ENCODE measurements at places on chromosomes 5 and 9. TPM values are rescaled to one million over a fixed set of nuclear protein-coding genes. Genes with fewer than 3 reads are reported as not detected.

Gene STC2
- polyA plus RNA-seq, result 168 TPM

Gene SPAAR
- 0.23 TPM for polyA plus RNA-seq

Gene FLT4
- polyA plus RNA-seq, result 0.09 TPM

Gene BAAT
- polyA plus RNA-seq, result not detected

GRCh38 chr9:136541709-136542108 is 4.1 kb downstream of the NOTCH1 start:
- DNase-seq, result no peak

- no peak for DNase-seq
Observed at GRCh38 chr9:136494012-136494411, 11.2 kb upstream of the SEC16A start.

DNA sequence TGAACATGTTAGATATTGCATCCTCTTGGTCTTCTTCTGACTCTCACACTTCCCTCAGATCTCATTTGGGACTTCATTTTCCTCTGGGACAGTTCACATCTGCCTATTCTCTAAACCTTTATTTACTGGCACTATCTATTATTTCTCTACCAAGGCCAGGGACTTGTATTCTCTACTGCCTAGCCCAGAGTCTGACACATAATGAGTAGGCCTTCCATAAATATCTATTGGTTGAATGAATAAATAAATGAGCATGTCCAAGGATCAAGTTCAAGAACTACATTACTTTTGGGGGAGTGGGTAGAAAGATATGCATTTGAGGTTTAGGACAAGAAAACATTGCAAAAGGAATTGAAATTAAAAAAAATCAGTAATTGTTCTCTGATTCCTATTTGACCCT is 250.3 kb downstream of the TRIM32 start:
- no peak for DNase-seq

DNA sequence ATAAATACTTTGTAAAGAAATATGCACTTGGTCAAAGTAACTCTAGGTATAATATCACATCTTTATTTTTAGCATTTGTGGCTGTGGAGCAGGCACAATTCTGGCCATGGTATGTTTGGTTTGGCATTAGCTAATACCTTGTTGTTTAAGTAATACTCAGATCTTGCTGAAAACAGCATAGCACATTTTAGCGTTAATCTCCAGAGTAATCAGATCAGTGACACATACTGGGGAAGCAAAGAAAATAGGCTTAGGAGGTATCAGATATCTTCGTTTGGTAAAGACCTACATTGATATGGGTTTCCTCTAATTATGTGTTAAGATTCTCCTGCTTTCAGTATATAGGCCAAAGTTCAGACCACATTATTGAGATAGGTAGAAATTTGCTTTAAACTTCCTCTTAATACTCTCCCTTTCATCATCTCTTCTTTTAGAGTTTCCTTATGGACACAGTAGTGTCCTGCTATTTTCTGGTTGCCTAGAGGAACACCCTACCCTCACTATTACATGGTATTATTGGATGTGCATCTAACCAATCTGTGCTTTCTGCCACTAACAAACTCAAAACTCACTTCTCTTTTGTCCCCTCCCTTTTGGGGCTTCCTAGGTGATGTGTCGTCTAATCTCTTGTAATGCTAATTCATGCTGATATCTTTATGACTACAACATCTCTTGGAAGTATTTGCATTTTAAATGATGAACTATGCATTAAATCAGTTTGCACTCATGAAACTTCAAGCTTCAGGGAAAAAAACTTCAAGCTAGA is 437.3 kb upstream of the ADAMTSL1 start:
- no peak for DNase-seq

- DNase-seq, result no peak
Observed at GRCh38 chr5:114325541-114325940, 36.3 kb upstream of the KCNN2 start.

- DNase-seq, result no peak
Observed at GRCh38 chr5:167898361-167899042, 392.9 kb upstream of the WWC1 start.

DNA sequence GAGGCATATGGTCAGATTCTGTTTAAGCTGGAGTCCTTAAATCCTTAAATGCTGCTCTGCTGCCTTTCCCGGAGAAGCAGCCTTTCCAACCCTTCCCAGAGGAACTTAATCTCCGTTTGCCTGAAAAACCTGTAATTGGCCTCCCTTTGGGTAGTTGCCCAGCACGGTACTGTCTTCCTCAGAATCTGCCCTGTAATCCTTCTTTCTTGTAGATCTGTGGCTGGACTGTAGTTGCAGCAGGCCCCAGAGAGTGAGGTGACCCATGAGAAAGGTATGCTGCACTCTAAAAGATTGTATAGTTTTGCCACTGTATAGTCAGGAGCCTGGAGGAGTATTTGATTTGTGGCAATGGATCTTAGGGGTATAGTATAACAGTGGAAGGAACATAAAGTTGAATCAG is 11.7 kb downstream of the SPIN1 start:
- no peak for DNase-seq

DNA sequence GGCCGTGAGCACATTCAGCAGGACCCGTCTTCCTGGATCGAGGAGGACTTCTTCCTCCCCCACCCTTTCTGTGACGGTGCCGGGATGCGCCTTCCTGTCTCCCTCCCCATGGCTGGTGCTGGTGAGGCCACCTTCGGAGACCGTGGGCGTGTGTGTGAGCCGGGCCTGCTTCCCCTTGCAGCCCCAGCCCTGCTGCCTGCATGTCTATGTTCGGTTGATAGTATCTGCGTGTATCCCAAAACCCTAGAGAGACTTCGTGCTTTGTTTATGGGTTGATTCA is 12.8 kb downstream of the CEP72 start:
- no peak for DNase-seq

- DNase-seq, result peak; percentile 91
Observed at GRCh38 chr5:14449052-14449661, 132.4 kb upstream of the OTULINL start.

DNA sequence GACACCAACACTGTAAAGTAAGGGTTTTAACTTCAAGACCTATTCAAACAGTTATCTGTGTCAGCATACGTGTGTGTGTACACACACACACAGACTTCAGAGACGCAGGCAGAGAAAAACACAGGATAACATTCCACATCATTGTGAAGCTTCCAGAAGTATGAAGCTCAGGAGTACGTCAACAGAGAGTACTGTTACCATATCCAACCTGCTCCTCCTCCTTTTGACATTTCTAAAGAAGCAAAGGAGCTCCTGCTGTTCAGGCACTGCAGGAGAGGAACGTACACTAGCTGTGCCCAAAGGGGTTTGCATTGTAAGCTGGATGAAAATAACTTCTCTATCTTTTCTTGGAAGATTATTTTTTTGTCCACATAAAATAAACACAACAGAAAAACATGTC is 180.7 kb downstream of the MEF2C start:
- no peak for DNase-seq

DNA sequence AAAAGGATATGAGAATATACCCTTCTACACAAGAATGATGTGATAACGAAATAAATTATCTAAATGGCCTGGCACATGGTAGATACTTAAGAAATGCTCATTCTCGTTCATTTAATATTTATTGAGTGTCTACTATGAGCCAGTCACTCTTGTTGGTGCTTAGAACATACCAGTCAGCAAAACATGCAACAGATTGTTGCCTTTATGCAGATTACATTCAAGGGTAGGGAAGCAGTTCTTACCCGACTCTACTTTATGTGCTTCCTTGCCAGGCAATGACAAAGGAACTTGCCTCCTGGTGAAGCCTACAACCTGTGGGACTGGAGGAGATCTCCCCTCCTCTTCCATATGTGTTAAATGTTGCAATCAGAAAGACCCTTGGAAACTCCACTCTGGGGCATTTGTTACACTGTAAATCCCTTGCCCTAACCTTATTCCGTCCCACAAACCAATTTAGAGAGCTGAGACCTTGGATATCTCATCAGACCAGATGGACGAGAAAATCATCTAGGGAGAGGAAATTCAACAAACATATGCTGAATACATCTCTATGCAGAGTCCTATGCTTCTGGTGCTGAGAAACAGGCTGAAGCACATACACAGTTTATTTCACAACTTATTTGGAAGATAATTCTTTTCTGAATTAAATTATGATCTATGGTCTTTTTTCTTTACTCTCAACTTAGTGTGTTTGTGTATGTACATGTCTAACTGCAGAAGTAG is 128.1 kb upstream of the TRIM32 start:
- no peak for DNase-seq

DNA sequence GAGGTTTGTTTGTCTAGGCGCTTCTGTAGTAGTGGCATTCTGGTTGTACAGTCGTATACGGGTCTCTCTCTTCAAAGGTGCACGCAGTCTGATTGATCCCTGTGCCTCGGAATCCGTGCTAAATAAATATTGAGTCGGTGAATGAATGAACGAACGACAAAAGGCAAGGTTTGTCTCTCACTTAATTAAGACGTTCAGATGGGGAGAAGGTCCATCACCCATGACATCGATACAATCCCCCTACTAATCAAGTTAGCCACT is 500 bp upstream of the CREBRF start:
- DNase-seq, result no peak

- DNase-seq, result no peak
Observed at GRCh38 chr9:133658442-133659431, 22.6 kb downstream of the DBH start.

GRCh38 chr5:100780376-100780870 is 122.7 kb downstream of the ST8SIA4 start:
- no peak for DNase-seq

- DNase-seq, result no peak
Observed at GRCh38 chr5:3680821-3681220, 85.2 kb downstream of the IRX1 start.

DNA sequence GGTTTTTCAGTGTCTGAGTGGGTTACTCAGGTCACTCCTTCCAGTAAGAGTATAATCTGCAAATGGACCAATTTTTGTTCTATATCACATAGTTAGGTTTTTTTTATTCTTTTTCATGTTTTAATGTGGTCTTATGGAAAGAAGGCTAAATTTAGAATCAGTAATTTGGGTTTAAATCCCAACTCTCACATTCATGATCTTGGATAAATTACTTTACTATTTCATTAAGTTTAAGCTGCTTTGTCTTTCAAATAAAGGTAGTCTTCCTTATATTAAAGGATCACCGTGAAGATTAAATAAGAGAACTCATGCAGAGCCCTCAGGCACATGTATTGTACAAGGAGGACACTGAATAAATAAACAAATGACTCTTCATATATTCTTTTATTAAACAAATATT is 234.7 kb downstream of the SGCD start:
- no peak for DNase-seq

- no peak for DNase-seq
Observed at GRCh38 chr9:27179245-27179865, 70.3 kb downstream of the TEK start.

DNA sequence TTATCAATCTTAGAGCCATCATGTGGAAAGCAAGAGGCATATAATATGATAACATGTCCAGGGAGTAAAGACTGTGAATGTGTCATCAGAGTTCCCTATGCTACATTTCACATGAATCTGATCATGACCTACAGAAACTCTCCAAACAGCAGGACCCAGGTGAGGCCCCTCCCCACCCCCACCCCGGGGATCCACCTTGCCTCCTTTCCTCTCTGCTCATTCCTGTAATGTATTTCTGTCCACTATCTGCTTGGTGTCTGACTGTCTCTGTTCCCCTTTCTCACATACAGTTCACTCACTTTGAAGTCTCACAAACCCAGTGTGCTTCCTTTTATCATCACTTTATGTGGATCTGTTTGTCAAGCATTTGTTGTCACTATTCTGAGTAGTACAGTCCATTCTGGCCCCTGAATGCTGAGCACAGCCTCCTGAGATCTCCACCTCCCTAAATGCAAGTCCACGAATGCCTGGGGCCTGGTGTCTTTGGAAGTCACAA is 76.4 kb upstream of the SMARCA2 start:
- DNase-seq, result no peak

- no peak for DNase-seq
Observed at GRCh38 chr5:56105511-56106291, 110.9 kb upstream of the IL6ST start.

DNA sequence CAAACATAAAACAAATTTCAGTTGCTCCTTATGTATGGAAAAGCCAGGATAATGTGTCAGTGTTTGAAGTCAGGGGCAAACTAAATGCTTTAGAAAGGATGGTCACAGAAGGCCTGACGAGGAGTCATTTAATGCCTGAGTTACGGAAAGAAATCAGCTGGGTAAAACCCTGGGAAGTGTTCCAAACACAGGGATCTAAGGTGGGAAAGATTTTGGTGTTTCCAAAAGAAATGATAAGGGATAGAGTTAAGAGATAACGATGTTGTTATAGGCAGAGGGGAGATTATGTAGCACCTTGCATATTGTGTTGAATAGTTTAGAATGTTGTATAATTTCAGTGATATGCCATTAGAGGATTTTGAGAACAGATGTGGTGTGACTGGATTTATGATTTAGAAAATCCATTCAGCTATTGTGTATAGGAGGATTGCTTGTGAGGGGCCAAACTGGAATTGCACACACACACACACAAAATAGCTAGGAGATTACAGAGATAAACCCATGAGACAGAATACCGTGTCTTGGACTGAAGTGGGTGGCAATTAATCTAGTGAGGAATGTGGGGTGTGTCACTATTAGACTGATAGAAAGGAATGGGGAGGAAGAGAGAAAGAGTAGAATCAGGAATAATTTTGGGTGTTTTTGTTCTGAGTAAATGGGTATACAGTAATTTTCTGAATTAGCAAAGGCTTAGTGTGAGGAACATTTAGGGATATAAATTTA is 274.2 kb upstream of the DAB2 start:
- DNase-seq, result no peak

All from BJ (cell line).